ENCODE measurements at places on chromosomes 3 and 15.

GRCh38 chr3:140022066-140022770 is 87.2 kb downstream of the CLSTN2 start:
- DNase-seq = peak; percentile 38

DNA sequence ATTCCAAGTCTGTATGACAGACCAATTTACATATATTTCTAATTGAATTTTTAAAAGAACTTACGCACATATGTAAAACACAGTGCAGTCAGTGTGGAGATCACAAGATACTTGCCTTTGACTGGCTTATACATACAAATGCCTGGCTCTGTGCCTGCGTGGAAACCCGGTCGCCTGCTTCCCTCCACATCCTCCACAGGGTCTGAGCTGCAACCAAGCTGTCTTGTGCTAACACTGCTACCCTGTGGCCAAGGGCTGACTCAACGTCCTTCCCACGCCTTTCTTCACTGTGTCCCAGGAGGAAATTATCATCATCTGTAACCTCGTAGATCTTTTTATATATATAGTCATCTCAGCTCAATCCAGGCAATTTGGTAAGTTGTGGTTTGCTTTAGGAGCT is 117.0 kb downstream of the WNT7A start:
- no peak for DNase-seq

DNA sequence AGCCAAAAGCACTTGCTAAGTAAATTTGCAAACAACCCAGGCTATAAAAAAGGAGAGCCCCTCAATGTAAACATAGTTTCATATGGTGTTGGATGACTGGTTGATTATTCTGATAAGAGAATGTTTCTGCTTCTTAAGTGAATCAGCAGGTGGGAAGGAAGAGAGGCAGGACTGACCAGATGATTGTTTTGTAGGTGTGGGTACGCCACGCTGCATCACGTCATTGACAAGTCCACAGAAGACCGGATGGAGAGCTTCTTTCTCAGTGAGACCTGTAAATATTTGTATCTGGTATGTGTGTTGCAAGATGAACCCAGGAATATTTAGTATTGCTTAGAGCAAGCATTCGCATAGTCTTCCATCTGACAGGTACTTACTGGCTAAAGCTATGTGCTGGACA is 23.4 kb downstream of the EDEM1 start:
- no peak for DNase-seq

DNA sequence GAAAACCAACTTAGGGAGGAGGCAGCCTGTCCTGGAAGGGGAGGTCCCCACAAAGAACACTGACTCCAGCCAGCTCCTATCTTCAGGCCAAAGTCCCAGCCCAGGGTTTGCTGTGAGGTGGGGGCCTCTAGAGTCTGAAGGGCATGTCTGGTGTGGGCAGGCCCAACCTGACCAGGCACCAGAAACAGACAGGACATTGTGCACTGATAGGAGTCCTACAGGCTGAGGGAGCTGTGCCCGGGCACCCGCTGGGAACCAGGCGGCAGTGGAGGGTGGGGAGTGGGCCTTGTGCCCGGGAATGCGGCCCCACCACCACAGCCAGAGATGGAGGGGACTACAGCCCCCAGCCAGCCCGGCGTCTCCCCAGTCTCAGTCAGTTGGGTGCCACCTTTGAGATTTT is 161.4 kb downstream of the WNT7A start:
- DNase-seq = no peak

- DNase-seq = no peak
Observed at GRCh38 chr3:152969557-152970300, 134.8 kb downstream of the P2RY1 start.

- DNase-seq = no peak
Observed at GRCh38 chr3:37943126-37943525, 47.5 kb upstream of the VILL start.

DNA sequence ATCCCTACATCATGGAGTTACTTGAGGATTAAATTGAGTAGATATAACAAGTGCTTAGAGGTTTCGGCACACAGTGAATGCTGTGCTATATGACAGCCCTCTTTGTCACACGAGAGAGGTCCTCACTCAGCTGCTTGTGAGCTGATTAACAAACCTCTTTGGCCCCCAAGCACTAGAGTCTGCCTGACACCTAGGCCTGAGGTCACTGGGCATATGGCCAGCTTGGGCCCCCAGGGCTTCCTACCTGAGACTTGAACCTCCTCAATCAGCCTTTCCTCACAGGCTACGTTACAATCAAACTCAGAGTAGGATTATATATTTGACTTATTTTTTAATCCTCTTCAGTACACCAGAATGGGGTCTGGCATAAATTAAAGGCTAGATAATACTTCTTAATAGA is 88.8 kb downstream of the WDR72 start:
- no peak for DNase-seq

DNA sequence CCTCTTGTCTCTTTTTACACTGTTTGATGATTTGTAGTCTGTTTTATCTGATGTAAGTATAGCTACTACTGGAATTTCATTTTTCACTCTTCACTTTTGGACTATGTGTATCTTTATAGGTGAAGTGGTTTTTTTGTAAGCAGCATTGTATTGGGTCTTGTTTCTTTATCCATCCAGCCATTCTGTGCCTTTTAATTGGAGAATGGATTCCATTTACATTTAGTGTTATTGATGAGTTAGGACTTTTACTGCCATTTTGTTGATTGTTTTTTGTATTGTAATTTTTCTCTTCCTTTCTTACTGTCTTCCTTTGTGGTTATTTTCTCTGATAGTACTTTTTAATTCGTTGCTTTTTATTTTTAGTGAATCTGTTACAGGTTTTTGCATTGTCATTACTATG is 54.5 kb downstream of the RNF13 start:
- no peak for DNase-seq

DNA sequence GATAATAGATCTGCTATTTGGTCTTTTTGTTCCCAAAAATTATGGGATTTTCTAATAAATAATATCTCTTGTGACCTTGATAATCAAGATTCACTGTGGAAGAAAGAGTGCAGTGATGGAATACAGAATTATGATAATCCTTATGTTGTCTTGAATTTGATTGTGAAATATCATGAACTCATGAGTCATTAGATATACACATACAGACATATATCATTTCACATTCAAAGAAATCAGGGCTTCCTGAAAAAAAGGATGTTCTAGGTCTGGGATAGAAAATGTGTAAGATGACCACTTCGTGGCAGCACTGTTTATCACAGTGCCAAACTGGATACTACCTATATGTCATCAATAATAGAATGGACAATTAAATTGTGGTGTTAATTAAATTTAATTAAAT is 97.7 kb downstream of the DPH6 start:
- no peak for DNase-seq

Data from putamen (tissue), 1 donor.